Stimulated activated CD4-positive, alpha-beta T cell treated with anti-CD3 and anti-CD28 coated beads, Interleukin-1b, Interleukin-23, amount 100 ng/mL, for 1 hour (primary cell): ENCODE measurements at places on chromosomes 5 and 9.

- no peak for DNase-seq
These were observed 395.7 kb upstream of the ACTBL2 start for GRCh38 chr5:57878301-57878722.

DNA sequence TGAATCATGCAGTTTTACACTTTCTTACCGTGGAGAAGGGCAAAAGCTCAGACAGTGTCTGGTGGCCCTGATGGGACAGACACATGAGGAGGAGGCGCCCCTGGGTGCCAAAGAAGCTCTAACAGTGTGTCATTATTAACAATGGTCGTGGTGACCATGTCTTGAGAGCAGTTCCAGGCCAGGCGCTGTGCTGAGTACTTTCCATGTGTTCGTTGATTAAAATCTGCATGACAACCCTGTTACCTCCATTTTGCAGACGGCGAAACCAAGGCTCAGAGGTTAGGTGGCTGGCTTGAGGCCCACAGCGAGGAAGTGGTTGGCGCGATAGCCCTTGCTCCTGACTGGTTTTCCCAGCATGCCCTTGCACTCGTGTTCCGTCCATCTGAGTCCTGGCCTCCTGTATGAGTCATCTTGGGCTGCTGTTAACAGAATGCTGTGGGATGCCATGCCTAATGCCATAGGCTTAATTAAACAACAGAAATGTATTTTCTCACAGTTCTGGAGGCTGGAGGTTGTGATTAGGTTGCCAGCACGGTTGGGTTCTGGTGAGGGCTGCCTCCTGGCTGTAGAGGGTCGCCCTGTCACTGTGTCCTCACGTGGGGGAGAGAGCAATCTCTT, 92.0 kb downstream of the AMBP start:
- DNase-seq, result no peak

GRCh38 chr5:130135506-130135905, 231.2 kb downstream of the CHSY3 start:
- DNase-seq, result no peak

DNA sequence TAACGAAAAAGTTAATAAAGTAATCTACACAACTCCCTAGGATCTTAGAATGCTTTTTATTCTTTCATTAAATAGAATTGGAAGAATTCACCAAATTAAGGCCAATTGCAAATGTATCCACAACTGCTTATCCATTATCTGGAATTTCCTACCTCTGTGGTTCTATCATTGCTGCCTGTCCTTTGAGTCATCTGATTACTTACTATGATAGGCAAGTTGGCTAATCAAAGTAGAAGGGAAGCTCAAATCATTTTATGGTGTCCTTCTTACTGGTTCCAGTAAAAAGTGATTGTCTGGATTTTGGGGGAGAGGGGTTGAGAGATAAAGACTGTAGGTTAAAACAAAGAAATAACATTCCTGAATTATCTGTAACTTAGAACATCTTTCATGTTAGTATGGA, 161.4 kb upstream of the GNA14 start:
- no peak for DNase-seq

GRCh38 chr9:95425910-95426551, 90.7 kb downstream of the PTCH1 start:
- no peak for DNase-seq

DNA sequence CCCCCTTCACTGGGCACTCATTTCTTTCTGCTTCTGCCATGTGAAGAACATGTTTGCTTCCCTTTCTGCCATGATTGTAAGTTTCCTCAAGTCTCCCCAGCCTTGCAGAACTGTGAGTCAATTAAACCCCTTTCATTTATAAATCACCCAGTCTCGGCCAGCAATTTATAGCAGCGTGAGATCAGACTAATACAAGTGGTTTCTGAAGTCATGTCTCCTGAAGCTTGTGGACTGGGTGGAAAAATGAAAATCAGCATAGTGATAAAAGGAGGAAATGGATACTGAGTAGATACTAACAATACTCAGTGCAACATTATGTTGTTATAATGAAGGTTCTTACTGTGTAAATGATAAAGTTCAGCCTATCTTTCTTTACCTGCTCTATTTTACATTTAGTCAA, 35.1 kb downstream of the NNT start:
- DNase-seq, result no peak

DNA sequence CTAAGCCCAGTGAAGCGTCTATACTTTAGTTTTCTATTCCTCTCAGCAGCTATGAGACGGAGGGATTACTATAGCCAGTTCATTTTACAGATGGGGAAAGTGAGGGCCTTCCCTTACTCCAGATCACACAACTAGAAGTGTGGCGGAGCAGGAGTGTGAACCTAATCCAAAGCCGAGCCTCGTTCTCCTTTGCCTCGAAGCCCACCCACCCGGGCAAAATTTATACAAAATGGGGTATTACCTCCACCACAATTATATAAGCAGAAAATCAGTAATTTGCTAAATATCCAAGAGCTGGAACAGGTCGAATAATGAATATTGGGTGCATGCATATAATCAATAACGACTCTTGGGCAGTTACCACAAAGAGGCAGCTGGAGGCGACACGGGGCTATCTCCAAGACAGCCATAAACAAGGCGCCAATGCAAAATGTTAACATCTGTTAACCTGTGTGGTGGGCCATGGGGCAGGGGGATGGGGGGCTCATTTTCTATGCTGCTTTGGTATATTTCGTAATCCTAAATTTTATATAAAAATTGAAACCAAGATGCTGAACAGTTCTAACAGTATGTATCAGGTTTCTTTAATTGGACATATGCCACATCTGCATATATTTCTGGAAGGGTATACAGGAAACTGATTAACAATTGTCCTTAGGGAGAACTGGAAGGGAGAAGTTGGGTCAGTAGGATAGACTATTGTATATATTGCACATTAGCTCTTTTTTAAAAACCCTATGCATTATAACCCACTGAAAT, 1.2 kb upstream of the RNF44 start:
- DNase-seq, result no peak

GRCh38 chr9:122318284-122318683, 52.5 kb upstream of the PTGS1 start:
- no peak for DNase-seq

DNA sequence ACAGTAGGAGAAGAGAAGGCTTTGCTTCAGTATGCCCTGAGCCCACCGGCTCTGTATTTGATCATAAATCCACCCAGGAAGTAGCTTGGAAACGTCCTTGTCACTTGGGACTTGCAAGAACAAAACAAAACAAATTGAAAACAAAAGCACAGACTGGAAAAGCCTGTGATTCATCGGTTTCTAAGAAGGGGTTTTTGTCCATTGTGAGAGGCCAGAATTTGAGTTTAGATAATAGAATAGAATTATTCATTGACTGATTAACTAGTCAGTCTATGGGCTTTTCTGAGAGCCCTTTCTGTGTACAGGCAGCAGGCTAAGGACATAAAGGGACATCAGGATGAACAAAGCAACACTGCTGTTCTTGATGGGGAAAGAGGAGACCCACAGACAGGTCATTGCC, 424.8 kb downstream of the IRX1 start:
- no peak for DNase-seq

- no peak for DNase-seq
These were observed 158.9 kb downstream of the PCSK5 start for GRCh38 chr9:76049341-76049740.

GRCh38 chr5:77272206-77272605, 61.7 kb downstream of the PDE8B start:
- no peak for DNase-seq

GRCh38 chr5:125506124-125506523, 759.7 kb upstream of the ZNF608 start:
- DNase-seq, result no peak
